ENCODE measurements at places on chromosomes 7 and 10.

GRCh38 chr10:94992811-94993210 lies 54.4 kb downstream of the CYP2C9 start:
- DNase-seq, result no peak

DNA sequence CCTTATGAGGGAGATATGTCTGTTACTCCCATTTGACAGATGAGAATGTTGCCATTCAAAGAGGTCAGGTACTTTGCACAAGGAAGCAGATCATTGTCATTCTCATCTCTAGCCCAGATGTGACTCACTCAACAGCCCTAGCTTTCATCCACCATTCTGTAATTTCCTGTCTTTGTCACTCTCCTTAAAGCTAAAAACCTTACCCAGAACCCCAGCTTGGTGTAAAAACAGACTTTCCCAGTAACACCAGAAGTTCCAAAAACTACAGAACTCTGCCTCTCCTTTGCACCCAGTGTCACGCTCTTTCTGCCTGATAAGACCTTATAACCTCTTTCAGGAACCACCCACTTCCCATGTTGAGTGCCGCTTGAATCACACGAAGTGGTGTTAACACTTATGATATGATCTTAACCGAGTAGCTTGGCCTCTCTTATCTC lies 89.1 kb upstream of the SP4 start:
- DNase-seq, result no peak

- DNase-seq, result no peak
Observed at GRCh38 chr10:84298057-84298456, 30.3 kb upstream of the CCSER2 start.

- DNase-seq, result no peak
Observed at GRCh38 chr10:22742678-22743077, 28.3 kb upstream of the PIP4K2A start.

- no peak for DNase-seq
Observed at GRCh38 chr7:91194841-91195240, 69.4 kb upstream of the FZD1 start.

DNA sequence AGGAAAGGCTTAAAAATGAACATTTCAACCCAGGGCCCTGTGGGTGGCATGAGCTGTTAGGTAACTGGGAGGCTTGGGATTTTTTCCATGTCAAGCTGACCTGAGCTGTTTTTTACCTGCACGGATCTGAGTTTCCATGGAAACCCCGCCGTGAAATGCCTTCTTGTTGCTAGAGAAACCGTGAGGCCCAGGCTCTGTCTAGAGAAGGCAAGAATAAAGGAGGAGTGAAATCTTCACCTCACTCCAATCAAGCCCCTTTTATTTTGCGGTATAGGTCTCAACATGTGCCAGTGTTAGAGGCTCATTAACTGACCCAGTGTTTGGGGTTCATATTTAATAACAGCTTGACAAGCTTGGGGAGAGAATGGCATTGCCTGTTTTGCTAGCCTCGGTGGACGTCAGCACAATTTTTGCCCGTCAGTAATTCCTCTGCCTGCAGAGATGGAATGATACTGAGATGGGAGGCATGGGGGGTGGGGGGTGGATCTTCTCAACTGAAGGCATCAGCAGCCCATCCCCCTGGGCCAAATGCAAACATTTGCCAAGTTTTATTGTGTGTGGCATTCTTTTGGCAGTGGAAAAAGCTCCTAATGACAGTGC lies 48.9 kb upstream of the PDCD4 start:
- DNase-seq, result no peak

- no peak for DNase-seq
Observed at GRCh38 chr7:115059321-115059720, 137.4 kb downstream of the MDFIC start.

DNA sequence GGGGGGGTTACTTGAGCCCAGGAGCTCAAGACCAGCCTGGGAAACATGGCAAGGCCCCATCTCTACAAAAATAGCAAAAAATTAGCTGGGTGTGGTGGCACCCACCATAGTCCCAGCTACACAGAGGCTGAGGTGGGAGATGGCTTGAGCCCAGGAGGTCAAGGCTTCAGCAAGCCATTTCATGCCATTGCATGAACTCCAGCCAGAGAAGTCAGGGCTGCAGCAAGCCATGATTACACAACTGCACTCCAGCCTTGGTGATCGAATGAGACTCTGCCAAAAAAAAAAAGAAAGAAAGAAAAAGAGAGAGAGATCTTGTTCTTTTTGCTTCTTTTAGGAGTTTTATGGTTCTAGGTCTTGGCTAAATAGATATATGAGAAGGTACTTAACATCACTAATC lies 200.2 kb upstream of the PHYHIPL start:
- no peak for DNase-seq

DNA sequence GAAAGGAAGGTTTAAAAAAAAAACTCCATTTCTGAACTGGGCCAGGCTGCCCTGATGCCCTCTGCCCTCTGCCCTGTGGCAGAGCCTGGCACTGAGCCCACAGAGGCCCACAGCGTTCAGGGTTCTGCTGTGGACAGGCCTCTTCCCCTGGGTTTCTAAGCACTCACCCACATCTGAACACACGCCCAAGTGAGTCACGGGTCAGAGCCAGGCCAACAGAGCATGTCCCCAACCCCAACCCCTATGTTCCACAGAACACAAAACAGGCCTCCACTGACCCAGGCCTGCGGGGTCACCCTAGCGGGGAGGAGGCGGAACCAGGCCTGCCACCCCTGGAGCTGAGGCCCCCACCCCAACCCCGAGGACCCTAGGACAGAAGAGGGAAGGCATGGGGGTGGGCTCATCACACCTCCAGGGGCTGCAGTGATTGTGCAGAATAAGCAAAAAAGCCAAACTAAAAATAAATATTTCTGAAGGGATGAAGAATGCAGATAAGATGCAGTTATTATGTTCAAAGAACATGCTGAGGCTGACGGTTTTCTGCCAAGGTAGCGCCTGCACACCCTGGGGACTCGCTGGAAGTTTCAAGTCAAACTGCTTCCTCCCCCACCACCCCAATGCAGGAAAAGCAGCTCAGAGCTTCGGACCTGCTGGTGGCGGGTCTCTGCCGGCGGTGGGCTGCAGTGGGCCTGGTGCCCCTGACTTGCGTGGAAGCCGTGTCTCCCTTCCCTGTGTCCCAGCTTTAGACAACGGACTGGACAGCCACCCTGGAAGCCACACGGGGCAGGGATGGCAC lies 5.4 kb downstream of the WDR86 start:
- DNase-seq, result no peak
